ENCODE measurements at places on chromosomes 6 and 20.
A peak's percentile ranks its signal among the peaks of the same experiment; 100 is the strongest.

DNA sequence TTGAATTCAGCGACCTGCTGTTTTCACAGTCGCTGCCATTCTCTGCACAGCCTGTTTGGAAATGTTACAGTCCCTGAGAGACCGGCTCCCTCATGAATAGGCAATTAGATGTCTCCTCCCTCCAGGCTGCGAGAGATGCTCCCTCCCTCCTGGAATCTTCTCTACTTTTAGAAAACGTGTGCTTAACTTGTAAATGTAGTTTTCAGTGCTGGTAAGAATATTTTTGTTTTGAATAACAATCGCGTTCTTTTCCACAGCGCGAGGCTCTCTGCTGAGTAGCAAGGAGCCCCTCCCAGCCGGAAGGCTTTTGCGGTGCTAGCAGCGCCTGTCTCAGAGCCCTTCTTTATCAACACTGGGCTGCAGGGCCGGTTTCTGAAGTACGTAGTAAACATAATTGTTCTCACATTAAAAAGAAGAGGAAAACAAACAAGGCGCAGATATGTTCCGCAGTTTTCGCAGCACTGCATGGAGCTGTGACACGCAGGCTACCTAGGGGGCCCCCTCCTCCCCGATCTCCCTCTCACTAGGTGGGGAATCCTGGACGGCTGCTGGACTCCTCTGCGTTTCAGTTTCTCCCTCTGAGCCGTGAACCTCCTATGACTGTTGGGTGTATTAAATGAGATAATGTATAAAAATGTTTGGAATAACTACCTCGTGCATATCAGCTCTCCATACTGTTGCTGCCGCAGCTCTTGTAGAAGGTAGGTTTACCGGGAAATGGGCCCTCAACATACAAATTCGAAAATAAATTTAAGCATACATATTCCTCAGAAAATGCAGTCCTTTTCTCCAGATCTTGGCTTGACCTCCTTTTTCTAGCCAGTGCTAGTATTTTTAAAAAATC lies 79.0 kb upstream of the SPACA1 start:
- DNase-seq, result no peak

GRCh38 chr6:41161851-41162552 lies 914 bp downstream of the TREM2 start:
- no peak for DNase-seq

GRCh38 chr6:133130863-133131262 lies 110.3 kb upstream of the EYA4 start:
- peak; percentile 47 for DNase-seq

- no peak for DNase-seq
Measured at GRCh38 chr6:108768166-108768555, 80.1 kb upstream of the ARMC2 start.

GRCh38 chr6:12594530-12594893 lies 122.1 kb upstream of the PHACTR1 start:
- DNase-seq, result no peak

GRCh38 chr6:107589934-107590333 lies 100.0 kb downstream of the SOBP start:
- DNase-seq, result no peak

DNA sequence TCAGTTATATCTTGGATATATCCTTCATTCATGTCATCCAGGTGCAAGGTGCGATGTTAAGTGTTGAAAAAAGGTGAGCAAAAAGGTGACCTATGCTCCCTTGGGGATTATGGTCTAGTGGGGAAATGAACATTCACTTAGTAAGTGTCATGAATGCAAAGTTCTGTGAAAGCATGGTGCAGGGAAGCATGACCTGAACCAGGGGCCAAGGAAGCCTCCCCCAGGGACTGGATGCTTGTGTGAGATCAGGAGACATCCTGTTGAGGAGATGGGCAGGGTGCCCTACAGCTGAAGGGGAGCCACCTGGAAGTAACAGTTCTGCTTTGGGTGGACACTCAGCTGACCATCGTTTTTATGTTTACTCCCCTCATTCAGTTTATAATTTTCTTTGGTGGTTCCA lies 179.5 kb downstream of the SYNDIG1 start:
- no peak for DNase-seq

- no peak for DNase-seq
Measured at GRCh38 chr6:164409309-164410009, 899.9 kb downstream of the C6orf118 start.

- DNase-seq, result no peak
Measured at GRCh38 chr6:93571346-93571745, 152.0 kb upstream of the EPHA7 start.

DNA sequence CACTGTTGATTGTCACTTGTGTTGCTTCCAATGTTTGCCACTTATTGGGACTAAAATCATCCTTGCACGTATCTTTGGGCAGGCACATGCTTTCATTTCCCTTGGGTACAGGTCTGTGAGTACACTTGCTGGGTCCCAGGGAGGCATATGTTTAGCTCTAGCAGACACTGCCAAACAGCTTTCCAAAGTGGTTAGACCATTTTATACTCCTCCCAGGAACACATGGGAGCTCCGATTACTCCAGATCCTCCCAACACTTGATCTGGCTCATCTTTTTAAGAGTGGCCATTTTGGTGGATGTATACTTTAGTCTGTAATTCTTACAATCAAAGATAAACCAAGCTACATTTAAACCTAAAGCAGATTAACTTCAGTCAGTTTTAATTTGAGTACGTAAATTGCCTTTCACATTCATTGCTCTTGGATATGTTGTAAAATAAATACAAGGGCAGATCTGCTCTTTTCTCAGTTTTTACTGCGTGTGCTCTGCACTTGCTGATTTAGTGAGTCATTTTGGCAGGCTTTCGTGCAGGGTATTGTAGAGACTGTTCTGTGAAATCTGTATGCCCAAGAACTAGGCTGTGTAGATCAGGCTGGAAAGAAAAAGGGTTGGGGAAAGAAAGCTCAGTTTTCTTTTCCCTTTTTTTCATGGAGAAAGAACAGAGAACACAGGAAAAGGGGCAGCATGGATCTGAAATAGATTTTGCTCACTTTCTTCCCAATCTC lies 19.5 kb downstream of the SLC22A1 start:
- no peak for DNase-seq

DNA sequence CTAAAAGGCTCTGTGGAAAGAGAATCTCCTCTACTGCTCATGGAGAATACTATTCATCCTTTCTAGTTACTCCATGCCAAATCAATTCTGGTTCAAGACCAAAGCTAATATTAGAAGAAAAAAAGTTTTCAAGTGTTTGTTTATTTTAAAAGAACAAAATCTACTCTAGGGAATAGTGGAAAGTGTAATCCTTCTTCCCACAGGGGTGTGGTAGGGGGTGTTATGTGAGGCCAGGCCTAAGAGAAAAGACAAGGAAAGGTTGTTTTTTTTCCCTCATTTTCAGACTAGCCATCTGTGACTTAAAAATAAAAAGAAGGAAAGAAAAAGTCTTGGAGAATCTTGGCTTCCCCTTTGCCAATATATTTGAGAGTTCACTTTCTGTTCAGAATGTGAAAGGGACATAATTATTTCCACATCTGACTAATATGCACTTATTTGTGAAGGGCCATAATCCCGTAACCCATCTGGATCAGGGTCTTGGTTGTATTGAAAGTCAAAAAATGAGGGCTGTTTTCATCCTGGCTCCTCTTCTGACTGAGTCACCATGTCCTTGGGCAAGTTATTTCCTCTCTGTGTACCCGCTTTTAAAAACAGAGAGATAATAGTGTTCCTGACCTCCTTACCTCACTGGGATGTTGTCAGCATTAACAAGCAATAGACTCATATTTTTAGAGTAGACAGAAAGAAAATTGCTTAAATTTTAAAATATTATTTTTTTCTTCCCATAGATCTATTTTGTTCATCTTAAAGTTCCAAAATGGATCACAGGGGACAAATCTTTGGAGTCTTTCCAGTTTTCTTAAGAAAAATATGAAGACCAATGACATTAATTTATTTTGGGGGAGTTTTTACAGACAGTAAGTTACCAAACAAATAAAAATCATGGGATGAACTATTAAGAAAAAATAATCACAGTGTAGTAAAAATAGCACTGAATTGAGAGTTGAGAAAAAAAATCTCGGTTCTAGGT lies 233.7 kb downstream of the IBTK start:
- DNase-seq, result no peak

- no peak for DNase-seq
Measured at GRCh38 chr20:59364611-59365010, 64.2 kb downstream of the EDN3 start.

GRCh38 chr6:113172531-113172966 lies 684.6 kb upstream of the MARCKS start:
- peak; percentile 96 for DNase-seq

DNA sequence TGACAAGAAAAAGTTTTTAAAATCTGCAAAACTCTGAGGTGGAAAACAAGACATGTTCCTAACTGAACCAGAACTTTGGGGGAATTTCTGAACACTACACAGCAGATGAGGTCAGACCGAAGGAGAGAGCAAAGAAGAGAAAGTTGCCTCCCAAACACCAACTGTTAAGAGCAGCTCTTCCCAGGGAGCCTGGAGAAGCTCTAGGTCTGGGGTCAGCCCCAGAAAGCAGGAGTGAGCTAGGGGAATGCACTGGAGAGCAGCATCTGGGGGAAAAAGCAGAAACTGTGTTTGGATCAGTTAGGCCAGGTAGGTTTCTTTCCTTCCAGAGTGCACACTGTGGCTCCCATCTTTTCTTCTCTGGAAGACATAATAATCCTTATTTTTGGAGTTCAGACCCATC lies 41.3 kb downstream of the FKBP5 start:
- DNase-seq, result no peak

DNA sequence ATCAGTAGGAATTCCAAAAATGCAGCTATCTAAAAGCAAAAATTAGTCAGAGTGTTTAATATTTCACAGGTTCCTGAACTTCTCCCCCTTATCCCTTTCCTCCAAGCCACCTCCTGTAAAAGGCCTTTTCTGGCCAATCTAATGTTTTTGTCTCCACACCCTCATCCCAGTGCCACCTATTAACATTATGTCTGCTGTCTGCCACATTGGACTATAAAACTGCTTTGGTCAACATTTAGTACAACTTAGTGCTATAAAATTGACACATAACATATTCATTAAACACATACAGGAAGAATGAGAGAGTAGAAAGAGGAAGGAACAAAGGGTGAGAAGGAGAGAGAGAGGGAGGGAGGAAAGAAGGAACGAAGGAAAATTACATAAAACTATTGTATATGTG lies 47.7 kb downstream of the MMUT start:
- no peak for DNase-seq

DNA sequence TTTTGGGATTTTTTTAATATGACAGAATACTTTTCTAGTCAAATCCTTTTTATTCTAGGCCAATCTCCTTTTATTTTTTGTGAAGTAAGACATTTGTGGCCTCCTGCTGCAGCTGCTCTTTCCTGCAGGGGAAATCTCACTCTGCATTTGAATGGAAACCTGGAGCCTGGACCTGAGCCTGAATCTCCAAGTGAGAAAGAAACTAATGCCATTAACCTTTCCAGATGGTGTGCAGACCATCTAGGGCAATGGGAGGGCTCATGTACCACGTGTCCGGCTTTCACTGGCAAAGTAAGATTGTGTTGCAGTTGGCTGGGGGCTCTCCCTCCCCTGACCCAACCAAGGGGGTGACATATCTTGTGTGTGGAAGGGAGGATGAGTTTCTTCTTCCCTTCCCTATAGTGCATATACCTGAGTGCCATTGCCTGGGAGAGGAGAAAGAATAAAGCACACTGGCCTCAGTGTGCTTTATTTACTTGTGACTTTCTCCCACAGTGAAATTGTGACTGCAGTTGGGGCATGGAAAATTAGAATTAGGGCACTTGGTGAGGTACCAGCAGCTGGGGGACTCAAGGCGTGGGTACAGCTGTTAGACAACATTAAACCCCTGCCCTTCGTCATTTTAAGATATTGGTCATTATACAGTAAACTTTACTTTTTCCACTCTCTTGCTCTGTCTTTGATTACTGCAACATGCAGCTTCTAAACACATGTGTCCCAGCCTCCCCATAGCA lies 159.8 kb upstream of the RIN2 start:
- DNase-seq, result no peak

DNA sequence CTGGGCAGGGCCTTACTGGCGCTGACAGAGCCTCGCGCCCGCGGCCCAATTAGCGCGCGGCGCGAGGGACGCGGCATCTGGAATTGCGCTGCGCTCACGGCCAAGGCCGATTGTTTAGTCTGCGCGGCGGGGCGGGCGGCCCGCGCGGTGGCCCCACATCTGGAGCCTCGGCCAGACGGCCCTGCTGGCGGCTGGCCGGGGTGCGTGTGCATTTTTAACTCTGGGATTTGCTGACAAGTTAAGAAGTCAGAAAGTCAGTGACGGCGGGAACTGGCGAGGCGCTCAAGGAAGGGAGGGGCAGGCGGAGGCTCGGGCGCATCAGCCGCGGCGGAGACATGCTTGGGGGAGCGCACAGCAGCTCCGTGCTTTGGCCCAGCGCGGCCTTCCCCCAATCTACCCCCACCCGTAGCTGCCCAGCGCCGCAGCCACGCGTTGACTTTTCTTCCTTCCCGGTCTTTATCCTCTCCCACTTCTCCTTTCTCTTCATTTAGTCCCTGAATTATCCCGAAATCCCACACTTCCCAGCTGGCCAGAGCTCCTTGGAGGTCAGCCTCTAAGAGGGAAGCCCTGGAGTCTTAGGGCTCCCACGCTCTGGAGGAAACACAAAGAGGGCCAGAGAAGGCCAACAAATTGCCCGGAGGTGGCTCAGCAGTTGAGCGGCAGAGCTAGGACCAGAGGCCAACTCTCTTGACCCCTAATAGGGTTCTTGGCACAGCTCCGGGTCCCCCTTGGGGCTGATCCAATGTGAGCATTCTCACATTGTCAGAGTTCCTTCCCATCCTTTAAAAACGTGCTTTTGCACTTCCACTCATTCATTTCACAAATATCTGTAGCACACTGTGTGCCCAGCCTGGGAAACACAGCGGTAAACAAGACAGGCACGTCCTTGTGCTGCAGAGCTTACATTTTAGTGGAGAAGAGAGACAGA lies 40.8 kb upstream of the FOXP4 start:
- no peak for DNase-seq

DNA sequence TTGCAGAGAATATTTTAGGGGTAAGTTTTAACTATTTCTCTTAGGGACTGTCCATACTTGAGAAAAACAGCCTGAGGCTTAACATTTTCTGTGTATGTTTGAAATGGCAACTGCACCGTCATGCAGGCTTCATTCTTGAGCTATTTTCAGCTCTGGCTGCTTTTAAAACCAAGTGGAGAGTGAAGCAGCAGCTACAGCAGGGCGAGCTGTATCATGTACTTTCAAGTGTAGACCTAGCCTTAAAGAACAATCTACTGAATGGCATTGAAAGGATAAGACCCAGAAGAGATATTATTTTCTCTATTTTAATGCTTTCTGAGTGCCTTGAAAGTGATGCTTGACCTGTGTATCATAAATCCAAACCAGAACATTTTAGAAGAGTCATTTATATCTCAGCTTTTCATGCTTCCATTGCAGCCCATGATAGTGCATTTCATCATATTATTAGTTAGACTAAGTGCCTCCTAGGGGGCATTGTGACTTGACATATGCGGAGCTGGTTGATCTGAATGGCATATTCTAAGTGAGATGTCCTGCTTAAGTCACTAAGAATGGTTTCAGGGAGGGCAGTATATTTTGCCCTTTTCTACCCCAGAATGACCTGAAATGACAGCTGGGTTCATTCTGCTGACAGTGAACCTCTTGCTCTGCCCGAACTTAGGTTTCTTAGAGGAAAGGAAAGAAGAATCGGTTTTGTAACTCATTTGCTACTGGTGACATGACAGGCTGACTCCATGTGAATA lies 85.3 kb downstream of the NKAIN2 start:
- no peak for DNase-seq

Data from NCI-H446 treated with DMSO at 0.1 percent for 48 hours (cell line).